H4 (cell line): ENCODE measurements at places on chromosomes 13 and 19. TPM values are rescaled to one million over a fixed set of nuclear protein-coding genes. Genes with fewer than 3 reads are reported as not detected.

Gene ADAMTS10
- 0.62 and 0.83 TPM in 2 replicates for total RNA-seq

Gene GRIK5
- total RNA-seq: 0.12 TPM in 1 of 2 replicates, not detected in the other

Gene MISP3
- total RNA-seq: 0.35 and 3.3 TPM in 2 replicates

Gene SIGLEC6
- total RNA-seq: not detected in 2 replicates

Gene CEACAM8
- total RNA-seq: not detected in 2 replicates

Gene CPAMD8
- total RNA-seq: not detected in 2 replicates

Gene ZNF99
- total RNA-seq: 0.04 TPM in 1 of 2 replicates, not detected in the other

Gene CCNE1
- total RNA-seq: 40.1 and 50.1 TPM in 2 replicates
